ENCODE measurements at places on chromosomes 11 and 22.

- DNase-seq: no peak
These were observed 64.7 kb upstream of the SLC22A12 start for GRCh38 chr11:64526346-64526745.

GRCh38 chr22:18108187-18108586, 2.4 kb upstream of the TUBA8 start:
- no peak for DNase-seq

- DNase-seq: peak; percentile 42
These were observed 5.2 kb downstream of the TSPAN32 start for GRCh38 chr11:2306877-2307500.

DNA sequence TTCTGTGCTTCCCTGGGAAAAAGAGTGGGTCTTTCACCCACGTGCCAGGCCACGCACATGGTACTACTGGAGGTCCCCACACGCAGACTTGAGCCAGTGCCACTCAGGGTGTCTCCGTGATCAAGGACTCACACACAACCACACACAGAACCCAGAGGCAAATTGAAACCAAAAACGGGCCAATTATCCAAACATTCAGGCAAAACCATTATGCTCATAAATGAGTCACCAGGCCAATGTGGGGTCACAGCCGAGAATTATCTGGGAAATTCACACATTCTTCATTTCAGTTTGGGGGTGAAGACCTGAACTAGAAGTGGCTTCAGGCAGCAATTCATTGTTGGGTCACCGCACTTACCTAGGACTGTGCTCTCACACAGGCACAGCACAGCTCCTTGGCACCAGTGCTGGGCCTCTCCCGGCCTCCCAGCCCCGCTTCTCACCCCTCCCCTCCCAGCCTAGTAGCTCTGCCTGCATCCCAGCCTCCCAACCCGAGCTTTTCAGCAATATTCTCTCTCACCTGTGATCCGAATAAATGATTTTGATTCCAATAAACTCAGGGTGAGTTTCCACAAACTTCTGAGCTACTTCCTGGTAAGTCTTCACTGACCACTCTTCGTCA, 28.0 kb downstream of the ADA2 start:
- DNase-seq: peak; percentile 61

GRCh38 chr22:22756109-22756508, 111.7 kb downstream of the GGTLC2 start:
- no peak for DNase-seq

DNA sequence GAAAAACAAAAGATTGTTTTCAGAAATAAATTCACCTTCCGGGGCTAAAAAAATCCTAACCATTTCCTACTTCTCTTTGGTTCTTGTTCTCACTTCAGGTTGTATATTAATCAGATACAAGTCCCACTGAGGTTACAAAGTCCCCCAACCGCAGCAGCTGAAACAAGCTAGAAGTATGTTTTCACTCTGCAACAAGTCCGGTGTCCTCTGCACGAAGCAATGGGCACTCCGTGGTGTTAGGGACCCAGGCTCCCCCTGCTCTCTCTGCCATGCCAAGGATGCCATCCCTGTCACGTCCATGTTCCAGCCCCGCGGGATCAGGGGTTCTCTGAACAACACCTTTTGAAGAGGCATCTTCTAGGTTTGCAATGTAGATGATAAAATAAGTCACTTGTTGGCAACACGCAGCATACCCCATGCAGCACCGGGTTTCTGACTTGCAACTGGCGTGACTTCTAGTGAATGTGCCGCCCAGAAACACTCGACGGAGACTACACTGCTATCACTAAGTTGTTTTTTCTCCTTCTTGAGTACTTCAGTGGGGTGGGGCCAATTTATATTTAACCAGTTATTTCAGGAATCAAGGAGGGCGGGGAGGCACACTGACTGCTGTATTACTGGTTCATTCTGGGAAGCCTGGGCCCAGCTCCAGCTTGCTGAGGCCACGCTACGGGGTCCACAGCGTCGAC, 25.4 kb upstream of the GSTP1 start:
- DNase-seq: no peak

GRCh38 chr11:73124800-73125199, 17.3 kb downstream of the FCHSD2 start:
- DNase-seq: no peak

DNA sequence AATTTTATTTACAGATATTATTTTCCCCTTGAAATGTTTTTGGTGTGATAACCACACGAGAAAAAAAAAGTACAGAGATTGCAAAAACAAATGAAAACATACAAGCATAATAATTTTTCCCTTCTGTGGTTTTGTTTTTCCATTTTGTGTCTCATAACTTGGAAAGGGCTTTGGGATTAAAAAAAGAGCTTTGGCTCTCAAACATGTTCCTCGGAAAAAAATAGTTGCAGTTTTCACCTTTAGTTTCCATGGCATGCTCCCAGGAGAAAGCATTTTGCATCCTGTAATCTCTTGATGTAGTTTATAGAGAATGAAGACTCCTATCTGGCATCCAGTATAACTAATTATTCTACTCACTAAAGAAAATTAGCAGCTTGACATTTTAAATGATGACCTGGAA, 362.1 kb upstream of the PDGFD start:
- no peak for DNase-seq

DNA sequence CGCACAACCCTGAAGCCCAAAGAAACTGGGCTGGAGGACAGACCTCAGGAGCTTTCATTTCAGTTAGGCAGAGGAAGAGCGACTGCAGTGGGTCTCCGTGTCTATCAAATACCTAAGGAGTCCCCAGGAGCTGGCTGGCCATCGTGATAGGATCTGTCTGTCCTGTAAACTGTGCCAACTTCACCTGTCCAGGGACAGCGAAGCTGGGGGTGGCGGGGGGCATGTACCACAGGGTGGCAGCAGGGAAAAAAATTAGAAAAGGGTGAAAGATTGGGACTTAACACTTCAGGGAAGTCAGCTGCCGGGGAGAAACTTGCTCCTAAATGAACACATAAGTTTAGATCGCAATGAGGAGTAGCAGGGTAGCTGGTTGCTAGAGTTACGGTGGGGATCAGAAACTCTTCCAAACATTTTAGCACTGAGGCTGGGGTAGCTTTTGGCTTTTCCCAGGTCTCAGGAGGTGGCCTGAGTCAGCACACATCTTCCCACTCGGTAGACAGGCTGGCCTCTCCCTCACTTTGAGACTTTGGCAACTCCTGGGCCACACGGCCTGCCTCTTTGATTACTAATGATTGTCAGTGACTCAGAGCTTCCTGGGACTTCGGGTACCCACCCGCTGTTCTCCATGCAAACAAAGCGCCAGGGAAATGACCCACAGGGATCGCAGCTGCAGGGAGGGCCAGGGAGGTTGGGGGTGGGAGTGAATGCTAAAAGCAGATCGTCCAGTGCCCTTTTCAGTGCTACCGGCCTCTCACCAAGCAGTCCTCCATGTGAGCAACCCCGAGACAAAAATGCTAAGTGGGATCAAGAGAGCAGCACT, 2.9 kb upstream of the MTFP1 start:
- peak; percentile 88 for DNase-seq

DNA sequence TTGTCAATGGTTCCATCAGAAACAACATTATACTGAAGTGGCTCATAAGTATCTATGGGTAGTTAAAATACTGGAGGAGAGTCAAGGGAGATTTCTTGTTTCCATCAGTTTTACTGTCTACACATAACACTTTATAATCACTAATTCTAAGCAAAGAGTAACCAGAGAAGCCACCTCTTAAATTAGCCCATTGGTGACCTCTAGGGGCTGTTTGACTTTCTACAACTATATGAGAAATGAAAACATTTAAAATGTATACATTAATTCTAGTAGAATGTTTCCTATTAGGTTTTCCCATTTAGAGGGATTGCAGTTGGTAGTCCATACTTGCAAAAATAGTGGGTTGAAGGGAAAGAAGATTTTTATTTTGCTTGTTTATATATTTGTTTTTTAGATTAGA, 504.3 kb downstream of the FAM181B start:
- no peak for DNase-seq

DNA sequence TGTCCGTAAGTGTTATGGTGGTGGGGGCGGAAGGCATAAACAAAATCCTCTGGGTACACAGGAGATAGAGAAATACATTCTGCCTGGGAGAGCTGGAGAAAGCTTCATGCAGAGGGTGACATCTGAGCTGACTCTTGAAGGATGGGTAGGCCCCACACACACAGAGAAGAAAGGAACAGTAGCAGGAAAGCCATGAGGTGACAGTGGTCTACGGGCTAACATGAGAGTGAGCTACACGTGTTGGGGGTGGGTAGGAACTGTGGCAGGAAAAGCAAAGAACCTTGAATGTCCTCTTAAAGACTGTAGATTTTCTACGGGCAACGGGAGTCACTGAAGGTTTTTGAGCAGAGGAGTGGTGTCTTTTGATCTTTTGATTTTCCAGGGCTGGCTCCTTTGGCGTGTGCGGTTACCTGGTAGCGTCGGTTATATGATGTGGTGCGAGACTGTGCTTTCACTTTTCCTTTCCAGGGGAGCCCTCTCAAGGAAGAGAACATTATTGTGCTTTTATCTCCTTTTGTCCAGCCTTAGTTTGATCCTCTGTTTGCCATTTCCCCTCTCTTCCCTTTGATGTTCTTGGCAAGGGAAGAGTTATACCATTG, 39.7 kb downstream of the ADAMTS8 start:
- no peak for DNase-seq

DNA sequence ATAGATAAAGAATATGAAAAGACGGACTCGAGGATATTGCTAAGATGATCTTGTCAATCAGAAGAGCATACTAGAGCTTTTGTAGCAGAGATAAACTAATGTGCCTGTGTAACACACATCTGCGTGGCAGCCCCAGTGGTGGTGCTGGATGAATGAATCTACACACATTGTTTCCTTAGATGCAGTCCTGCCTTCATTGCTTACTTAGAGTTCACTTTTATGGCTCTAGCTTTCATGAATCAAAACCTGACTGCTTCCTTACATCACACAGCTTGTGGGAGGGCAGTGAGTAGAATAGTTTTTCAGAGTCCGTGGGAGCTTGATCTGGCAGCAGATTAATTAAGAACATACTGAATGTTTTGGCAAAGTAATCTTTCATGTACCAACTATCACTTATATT, 83.7 kb downstream of the EXT2 start:
- peak; percentile 15 for DNase-seq

GRCh38 chr22:37258753-37259401, 14.8 kb upstream of the RAC2 start:
- DNase-seq: no peak

GRCh38 chr11:115980337-115981103, 476.3 kb upstream of the CADM1 start:
- no peak for DNase-seq

DNA sequence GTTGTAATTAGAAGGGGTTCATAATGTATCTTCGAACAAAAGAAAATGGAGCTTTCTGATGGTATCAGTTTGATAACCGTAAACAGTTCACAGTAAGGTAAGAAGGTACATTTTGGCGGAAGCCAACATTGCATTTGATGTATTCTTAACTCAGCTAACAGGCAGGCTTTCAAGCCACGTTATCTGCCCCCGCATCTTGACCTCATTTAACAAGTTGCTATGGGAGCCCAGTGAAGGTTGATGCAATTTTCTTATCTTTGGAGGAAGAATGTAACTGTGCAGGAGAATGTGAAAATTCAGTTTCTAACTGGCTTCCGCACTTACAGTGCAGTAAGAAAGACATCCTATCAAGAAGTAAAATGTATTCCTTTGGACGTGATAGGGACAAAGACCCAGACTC, 110.6 kb downstream of the ETS1 start:
- DNase-seq: no peak

DNA sequence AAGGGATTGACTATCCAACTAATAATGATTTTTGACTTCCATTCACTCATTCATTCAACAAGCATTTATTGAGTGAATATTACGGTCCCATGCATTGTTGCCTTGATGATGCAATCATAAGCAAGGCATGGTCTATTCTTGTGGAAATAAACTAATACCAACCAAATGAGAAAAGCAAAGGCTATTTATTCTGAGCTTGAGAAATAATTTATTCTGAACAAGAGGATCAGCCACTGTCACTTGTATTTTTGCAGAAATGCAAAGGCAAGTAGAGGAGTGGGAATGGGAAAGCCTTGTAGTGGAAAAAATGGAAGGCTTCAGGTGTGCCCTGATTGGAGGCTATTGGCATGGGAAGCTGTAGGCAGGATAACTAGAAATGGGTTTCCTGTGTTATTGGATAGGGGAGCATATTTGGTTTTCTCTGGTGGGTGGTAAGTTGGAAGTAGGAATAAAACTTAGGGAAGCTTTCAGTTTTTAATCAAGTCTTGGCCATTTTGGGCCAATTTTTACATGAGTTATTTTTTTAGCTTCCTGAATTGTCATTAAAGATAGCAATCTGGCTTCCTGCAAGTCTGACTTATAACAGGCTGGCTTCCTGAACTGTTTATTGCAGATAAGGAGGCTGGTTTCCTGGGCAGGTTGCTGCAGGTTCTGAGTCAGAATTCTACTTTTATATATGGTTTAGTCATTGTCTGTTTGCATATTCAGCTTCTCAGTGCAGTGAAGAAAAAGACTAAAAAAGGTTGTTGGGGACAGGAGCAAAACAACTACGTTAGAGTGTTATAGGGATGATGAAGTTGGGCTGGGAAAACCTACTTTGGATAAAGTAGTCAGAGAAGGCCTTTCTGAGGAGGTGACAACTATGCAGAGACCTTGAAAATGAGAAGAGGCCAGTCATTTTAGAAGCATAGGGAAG, 106.7 kb downstream of the APIP start:
- DNase-seq: no peak

DNA sequence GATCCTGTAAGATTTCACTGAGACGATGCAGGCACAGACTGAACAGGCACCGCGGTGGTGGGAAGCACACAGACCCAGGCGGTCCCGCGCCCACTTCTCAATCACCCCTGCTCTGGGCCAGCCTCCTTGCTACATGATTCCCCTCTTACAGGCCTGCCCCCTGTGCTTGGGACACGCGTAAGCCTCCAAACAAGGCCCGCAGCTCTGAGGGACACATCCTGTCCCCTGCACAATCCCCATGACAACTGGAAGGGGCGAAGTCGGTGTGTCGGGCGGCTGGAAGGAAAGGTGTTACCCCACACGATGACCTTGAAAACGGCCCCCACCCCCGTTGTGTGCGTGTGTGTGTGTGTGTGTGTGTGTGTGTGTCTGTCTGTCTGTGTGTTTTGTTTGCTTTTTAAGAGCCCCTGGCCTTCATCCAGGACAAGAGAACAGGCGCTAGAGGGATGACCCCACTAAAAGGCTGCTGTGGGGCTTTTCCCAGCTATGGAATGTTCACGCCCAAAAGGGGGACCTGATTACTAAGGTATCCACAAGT, 13.1 kb downstream of the CELSR1 start:
- DNase-seq: no peak

- peak; percentile 90 for DNase-seq
These were observed 8.8 kb upstream of the PLA2G3 start for GRCh38 chr22:31148953-31149627.

GRCh38 chr11:60781286-60781980, 3.7 kb upstream of the MS4A10 start:
- no peak for DNase-seq

GRCh38 chr11:69520186-69520916, 38.9 kb downstream of the LINC01488 start:
- DNase-seq: no peak

DNA sequence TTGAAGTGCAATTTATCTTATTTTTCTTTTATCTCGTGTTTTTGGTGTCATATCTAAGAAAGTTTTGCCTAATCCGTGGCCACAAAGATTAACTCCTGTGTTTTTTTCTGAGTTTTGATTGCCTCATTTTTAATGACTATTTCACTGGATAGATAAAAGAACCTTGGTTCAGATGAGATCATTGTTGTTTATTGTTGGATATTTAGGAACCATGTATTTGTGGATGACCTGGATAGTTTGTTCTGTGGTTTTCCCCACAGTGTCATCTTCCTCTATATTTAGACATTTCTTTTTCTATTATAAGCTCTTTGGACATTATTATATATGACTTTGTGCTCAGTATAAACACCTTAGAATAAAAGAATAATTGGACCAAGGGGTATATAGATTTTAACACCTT, 37.2 kb downstream of the PPP6R3 start:
- no peak for DNase-seq

GRCh38 chr11:71311176-71311925, 59.0 kb upstream of the SHANK2 start:
- no peak for DNase-seq

Measured in AG08395 (cell line).